ENCODE measurements at places on chromosomes 16 and 17. TPM values are rescaled to one million over a fixed set of nuclear protein-coding genes. Genes with fewer than 3 reads are reported as not detected.

SOX8 gene
- 1.7 TPM for total RNA-seq

CD300H gene
- 0.67 TPM for total RNA-seq

HOXB6 gene
- 3.3 TPM for total RNA-seq

DBNDD1 gene
- total RNA-seq, result 61.3 TPM

USP43 gene
- total RNA-seq, result 5.0 TPM

TMEM88 gene
- 0.45 TPM for total RNA-seq
